ENCODE measurements at places on chromosomes 3 and 15.

- DNase-seq = no peak
Observed at GRCh38 chr3:172033396-172033795, 6.0 kb upstream of the FNDC3B start.

DNA sequence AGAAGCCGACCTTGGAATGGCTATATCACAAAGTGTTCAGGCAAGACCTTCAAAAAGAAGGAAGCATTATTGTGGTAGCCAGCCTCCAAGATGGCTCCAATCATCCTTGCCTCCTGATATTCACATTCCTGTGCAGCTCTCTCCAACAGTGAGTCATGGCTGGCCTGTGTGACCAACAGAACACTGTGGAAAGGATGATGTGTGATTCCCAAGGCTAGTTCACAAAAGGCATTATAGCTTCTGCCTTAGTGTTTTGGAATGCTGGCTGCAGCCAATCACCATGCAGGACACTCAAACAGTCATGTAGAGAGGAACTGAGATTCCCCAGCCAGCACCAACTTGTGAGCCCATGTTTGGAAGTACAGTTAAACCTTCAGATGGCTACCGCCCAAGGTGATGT is 102.6 kb downstream of the EFL1 start:
- DNase-seq = peak; percentile 97

- DNase-seq = no peak
Observed at GRCh38 chr15:99248000-99248715, 1.2 kb downstream of the TTC23 start.

GRCh38 chr3:118754406-118755252 is 280.0 kb downstream of the IGSF11 start:
- DNase-seq = no peak

- no peak for DNase-seq
Observed at GRCh38 chr3:113070681-113071113, 79.9 kb downstream of the GTPBP8 start.

DNA sequence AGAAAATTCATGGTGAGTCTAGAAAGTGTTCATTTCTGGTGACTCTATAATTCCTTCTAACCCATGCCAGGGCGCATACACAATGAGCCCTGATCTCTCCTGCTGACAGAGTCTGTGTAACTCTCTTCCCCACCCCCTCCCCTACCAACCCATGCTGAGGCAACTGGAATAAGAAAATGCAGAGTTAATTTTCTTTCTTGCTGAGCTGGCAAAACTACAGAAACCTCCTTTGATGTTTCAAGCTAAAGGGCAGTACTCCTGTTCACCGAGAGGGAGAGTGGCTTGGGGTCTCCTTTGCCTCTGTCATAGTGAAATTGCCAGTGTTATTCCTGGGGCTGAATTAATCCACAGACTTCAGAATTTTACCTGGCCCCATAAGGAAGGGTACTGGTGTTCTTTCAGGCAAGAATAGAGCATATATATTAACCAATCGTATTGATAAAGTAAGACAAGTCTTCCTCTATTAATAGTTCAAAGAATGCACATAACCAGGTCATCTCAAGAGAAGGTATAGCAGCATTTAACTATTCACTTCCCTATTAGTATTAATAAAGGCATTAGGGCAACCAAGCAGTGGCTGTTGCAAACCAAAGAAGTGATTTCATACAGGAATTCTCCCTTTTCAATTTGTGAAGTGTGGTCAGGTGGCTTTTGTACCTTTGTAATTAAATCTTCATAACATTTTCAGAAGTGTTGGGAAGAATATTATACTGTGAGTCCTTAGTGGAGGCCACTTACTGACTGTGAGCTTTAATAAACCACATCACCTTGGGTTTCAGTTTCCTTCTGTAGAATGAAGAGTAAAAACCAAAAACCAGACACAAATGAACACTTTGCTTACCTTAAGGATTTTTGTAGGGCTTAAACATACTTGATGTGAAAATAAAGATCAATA is 4.1 kb downstream of the GAP43 start:
- no peak for DNase-seq

GRCh38 chr3:17075907-17076306 is 191.2 kb downstream of the PLCL2 start:
- DNase-seq = no peak

DNA sequence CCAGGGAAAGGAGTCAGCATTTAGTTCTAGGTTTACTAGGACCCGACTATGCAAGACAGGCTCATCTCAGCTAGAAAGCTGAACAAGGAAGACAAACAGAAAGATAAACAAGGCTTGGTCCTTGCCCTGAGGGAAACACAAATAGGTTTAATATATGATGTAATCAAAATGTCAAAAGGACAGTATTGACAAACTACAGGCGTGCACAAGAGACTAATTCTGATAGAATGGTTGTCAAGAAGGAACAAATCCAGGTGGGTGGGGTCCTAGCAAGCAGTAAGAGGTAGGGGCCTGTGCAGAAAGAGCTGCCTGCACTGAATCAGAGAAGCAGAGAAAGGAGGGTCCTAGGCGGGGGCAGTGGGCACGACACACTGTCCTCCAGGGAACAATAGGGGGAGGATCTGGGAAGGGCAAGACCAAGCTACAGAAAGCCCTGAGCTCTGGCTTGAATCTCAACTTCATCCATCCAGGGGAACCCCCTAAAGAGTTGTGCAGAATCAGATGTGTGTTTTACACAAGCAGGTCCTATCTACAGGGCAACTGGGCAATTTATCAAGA is 23.4 kb downstream of the RFTN1 start:
- no peak for DNase-seq

- DNase-seq = no peak
Observed at GRCh38 chr15:48554112-48554511, 91.4 kb downstream of the FBN1 start.

DNA sequence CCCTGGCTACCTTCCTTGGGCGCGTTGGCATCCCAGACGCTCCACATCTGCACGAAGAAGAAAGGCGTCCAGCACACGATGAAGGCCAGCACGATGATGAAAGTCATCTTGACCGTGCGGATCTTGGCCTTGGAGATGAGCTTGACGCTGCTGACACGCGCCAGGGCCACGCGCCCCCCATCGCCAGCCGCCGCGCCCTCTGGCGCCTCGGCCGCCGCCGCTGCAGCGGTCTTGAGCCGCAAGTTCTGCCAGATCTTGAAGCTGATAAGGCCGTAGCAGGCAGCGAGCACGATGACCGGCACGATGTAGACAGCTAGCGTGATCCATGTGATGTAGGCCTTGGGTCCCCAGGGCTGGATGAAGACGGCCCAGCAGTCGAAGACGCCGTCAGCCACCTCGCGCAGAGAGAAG is 2.2 kb downstream of the OXTR start:
- DNase-seq = no peak
